Stimulated activated CD4-positive, alpha-beta T cell treated with anti-CD3 and anti-CD28 coated beads, Interleukin-1b, Interleukin-23, amount 100 ng/mL, for 48 hours (primary cell): ENCODE measurements at places on chromosomes 2 and 18.

GRCh38 chr2:177284531-177284930 is 20.0 kb upstream of the NFE2L2 start:
- DNase-seq = no peak

DNA sequence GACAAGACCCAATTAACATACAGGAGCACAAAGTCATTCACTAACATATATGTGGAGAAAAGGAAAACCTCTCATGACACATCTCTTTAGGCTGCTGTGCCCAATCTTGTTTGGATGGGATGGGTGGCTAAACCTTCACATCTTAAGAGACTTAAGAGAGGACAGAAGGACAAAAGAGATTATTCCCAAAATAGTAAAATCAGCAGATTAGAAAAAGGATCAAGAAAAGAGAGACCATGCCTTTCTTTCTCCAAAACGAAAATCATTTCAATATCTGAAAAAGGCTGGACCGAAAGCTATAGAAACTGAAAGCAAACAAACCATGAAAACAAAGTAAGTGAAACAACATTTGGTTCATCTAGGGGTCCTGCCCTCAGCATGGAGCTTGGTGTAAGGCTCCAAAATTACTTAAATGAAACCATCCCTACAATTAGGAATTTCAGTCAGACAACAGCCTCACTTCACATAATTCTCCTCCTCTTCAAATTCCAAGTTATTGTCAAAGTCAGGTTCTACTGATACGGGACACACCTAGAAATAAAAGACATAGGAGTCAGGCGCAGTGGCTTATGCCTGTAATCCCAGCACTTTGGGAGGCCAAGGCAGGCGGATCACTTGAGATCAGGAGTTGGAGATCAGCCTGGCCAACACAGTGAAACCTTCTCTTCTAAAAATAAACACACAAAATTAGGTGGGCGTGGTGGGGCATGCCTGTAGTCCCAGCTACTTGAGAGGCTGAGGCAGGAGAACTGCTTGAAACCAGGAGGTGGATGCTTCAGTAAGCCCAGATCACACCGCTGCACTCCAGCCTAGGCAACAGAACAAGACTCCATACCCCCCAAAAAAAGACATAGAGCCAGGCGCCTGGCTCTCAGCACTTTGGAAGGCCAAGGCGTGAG is 5.2 kb downstream of the STARD7 start:
- no peak for DNase-seq

GRCh38 chr2:67576226-67576625 is 179.1 kb downstream of the ETAA1 start:
- DNase-seq = no peak

DNA sequence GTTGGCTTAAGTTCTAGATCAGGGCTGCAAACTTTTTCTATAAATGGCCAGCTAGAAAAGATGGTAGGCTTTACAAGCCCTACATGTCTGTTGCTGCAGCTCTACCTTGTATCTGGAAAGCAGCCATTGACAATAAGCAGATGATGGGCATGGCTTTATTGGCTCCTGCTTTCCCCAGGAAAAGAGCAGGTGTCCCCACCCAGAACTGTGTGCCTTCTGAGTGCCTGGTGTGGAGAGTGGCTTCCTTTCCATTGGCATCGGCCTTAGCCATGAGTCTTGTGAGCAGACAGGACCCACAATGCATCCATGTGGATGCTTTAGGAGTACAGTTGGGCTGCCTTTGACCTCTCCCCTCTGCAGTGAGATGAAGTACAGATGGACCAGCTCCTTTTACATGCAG is 120.2 kb downstream of the CD8B2 start:
- no peak for DNase-seq

GRCh38 chr18:46728219-46728930 is 28.5 kb downstream of the ST8SIA5 start:
- DNase-seq = no peak
